ENCODE measurements at places on chromosomes 13 and 19.

- DNase-seq, result no peak
Observed at GRCh38 chr19:16394681-16395375, 70.2 kb downstream of the KLF2 start.

GRCh38 chr19:15072930-15073647 lies 8.9 kb upstream of the OR1I1 start:
- DNase-seq, result no peak

DNA sequence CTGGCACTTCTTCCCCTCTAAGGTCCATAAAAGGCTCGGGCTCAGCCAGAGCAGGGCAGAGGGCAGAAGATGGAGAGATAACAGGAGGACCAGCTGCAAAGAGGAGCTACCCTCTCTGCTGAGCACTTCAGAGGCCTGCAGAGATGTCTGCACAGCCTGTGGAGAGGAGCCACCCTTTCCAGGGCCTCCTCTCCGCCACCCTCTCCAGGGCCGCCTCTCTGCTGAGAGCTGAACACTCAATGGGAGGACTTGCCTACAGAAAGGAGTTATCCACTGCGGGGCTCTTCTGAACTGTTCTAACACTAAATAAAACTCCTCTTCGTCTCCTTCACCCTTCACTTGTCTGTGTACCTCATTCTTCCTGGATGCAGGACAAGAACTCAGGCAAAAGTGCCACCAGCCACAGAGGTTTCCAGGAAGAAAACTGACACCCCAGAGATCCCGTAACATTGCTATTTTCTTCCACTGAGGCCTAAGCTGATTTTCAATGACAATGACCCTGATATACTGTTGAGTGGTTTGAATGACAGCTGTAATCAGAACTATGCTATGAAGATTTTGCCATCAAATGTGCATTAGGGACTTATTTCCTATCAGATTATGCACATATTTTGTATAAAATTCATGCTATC lies 16.2 kb upstream of the TSC22D1 start:
- no peak for DNase-seq

DNA sequence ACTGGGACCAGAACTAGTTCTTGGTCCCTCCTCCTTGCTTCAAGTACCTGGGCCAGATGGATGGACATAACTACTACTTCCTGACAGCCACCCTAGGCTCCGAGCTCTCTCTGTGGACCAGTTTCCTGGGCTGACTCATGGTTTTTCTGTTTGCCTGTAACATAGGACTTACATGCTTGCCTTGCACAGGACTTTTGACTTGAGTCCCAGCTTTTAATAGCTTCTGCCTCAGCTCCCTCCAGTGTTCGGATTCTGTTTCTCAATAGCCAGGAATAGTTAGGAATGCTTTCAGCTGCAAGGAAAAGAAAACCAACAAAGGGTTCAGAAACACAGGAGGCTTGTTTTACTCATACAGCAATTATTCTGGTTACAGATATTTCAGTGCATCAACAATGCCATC lies 405.9 kb downstream of the ZNF536 start:
- no peak for DNase-seq

DNA sequence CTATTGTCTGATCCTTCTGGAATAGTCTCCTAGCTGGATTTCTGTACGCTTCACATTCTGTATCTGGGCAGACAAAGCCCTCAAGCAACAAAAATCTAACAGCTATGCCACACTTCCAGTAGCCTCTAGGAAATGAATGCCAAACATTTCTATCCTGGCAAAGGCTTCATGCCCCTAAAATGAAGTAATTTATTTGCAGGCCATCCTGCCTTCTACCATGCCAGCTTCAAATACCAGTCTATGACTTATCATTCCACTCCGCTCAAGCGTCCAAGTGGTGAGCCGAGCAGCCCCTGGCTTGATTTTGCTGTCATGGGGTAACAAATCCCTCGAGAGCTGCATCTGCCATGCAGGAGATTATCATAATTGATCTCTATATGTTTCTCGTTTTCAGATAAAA lies 86.9 kb downstream of the LHFPL6 start:
- DNase-seq, result no peak

DNA sequence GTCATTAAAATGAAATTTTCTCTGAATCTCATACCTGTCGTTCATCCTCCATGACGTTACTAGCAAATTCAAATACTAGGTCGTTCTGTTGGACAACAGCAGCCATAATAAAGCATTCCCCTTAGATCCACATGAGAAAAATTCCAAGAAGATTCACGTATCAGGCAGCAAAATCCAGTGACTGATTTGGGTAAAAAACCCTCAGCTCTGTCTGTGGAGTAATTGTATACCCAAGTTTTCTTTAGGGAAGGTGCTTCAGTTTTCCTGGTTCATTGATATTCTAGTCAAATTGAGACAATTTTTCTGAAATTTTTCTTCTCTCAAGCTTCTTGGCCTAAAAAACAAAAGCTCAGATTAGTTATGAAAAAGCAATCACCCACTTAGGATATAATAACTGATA lies 37.2 kb downstream of the ELF1 start:
- DNase-seq, result no peak

Measured in 8988T (cell line).